Stimulated activated CD8-positive, alpha-beta memory T cell treated with anti-CD3 and anti-CD28 coated beads, Interleukin-15, amount 100 ng/mL, for 4 hours (primary cell): ENCODE measurements at places on chromosomes 2 and 18.

DNA sequence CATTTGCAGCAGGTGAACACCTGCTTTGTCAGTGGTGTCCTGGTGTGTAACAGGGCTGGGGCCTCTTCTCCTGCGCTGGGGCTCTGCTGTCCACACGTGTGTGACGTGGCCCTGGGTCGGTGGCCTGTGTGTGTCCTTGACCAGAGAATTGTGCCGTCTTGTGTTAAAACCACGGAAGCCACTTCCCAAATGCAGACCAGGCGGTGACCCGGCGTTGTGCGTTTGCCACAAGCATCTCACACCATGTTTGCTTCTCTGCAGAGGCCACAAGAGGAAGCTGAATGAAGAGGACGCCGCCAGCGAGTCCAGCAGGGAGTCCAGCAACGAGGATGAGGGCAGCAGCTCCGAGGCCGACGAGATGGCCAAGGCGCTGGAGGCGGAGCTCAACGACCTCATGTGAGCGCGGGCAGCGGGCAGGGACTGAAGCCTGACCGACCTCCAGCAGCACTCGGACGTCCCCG lies 44.3 kb upstream of the KCNG2 start:
- no peak for DNase-seq

- DNase-seq = no peak
These were observed 136.9 kb downstream of the GAREM1 start for GRCh38 chr18:32333781-32334180.

- DNase-seq = no peak
These were observed 26.5 kb upstream of the PXDN start for GRCh38 chr2:1770566-1771380.

DNA sequence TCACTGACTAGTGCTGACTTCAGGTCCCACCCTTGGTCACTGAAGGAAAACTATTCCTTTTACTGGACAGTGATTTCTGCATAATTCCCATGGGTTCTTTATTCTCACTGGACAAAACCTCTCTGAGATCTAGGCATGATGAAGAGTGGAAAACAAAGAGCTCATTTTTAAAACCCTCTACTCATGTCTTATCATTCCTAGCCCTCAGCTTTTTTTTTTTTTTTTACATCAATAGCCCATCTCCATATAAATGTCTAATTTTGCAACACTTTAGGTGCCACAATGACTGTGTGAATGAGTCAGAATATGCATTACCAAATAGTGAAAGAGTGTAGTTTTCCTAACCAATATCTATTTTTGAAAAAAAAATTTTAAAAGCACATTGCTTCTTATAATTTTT lies 74.8 kb downstream of the TCF4 start:
- DNase-seq = no peak

GRCh38 chr18:9321736-9322135 lies 12.8 kb upstream of the TWSG1 start:
- no peak for DNase-seq

DNA sequence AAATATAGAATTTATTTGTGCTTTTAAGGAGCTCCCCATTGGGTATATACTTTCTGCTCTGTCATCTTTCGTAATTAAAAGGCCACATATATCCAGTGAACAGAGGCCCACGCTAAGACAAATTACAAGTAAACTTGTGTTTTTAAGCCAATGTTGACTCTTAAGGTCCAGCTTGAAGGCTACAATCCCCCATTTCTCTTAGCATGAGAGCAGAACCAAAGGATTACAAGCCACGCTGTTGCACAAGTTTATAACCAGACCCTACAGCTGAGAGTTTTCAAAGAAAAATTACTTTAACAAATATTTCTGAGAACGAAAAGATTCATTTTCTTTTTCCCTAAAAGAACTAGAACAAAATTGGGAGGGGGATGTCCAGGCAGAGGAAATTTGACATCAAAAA lies 471.0 kb downstream of the TXNL1 start:
- DNase-seq = no peak

- no peak for DNase-seq
These were observed 60.3 kb upstream of the HPCAL1 start for GRCh38 chr2:10242451-10242850.

DNA sequence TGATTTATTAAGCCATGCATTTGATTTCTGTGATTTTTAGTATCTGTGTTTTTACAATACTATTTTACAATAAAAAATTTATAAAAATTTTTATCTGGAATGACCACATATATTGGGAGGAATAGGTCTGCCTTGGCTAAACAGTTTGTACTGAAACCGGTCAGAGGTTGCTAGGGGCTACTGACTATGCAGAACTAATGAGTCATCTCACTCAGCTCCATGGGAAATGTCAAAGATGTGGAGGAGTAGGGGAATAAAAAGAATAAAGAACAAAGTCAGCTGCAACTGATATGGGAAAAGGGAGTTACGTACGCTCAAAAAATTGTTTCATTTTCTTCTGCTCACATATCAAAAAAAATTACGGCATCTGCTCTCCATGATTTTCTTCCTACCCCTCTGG lies 8.6 kb upstream of the TMEM163 start:
- no peak for DNase-seq

GRCh38 chr2:224987733-224988132 lies 54.5 kb downstream of the DOCK10 start:
- DNase-seq = no peak

GRCh38 chr18:52570975-52571374 lies 231.0 kb downstream of the DCC start:
- no peak for DNase-seq

DNA sequence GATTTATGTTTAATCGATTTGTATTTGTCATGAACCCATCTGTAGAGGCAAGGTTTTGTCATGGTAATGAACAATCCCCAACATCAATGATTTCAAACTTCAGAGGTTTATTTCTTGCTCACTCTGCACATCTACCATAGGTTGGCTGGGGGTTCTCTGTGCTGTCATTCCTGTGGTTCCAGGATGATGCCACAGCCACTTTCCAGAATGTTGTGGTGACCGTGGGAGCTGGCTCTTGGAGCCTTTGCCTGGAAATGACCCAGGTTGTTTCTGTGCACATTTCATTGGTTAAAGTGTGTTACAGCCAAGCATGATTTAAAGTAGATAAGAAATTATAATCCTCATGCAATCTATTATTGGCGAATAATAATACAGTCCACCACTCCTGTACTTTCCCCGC lies 28.2 kb upstream of the EPAS1 start:
- DNase-seq = no peak

GRCh38 chr18:77250926-77251729 lies 1.5 kb downstream of the GALR1 start:
- DNase-seq = no peak

DNA sequence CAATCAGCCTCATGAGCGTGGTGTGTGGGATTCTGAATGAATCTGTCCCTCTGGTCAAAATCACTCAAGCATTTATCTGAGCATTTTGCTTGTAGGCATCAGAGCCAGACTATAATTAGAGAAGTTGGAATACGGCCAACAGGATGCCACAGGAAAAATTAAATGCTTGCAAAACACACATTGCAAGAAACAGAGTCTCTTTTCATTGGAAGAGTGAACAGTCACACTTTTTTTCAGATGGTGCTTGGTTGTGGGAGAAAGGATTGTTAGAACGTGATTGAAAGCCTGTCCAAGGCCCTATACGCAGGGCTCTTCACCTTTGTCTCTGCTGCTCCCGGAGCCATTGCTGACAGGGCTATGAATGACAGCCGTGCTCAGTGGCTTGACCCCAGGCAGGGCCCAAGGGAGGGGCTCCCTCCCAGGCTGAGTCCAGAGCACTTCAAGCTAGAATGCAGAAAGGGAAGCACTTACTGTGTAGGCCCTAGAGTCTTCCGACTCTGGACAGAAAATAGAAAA lies 59.8 kb downstream of the SNTG2 start:
- no peak for DNase-seq

- DNase-seq = no peak
These were observed 58.5 kb downstream of the ACOXL start for GRCh38 chr2:110790907-110791306.

GRCh38 chr18:77084688-77085035 lies 47.9 kb downstream of the MBP start:
- no peak for DNase-seq

DNA sequence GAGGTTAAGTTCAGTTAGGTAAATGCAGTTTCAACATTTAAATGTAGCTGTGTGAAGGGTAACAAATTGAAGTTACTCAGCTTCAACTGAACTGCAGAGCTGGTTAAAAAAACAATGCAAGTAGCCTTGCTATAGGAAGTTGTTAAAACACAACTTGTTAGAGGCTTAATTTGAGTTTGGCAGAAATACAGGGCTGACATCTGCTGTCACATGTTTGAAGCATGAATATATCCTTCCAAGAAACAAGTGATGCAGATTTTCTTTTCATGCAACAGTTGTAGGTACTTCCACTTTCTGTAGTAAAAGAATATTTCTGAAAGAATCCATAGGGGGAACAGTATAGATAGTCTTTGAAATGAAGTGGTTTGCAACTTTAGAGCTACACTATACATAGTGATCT lies 208.7 kb upstream of the RASGRP3 start:
- no peak for DNase-seq

DNA sequence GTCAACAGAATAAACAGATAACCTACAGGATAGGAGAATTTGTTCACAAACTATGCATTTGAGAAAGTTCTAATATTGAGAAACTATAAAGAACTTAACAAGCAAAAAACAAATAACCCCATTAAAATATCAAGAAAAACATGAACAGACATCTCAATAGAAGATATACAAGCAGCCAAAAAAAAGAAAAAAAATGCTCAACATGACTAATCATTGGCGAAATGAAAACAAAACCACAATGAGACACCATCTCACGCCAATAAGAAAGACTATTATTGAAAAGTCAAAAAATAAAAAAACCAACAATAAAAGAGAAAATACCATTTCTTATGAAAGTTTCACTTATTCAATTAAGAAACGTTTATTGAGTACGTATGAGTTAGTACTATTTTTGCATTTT lies 800.5 kb downstream of the CBLN2 start:
- no peak for DNase-seq

GRCh38 chr2:113075030-113075429 lies 7.3 kb downstream of the IL1F10 start:
- DNase-seq = no peak

GRCh38 chr18:50170004-50170403 lies 24.9 kb downstream of the MYO5B start:
- no peak for DNase-seq

GRCh38 chr2:11250400-11251196 lies 93.8 kb downstream of the ROCK2 start:
- no peak for DNase-seq

GRCh38 chr2:207264310-207264709 lies 98.6 kb upstream of the KLF7 start:
- DNase-seq = no peak

- DNase-seq = no peak
These were observed 26.9 kb upstream of the COL6A3 start for GRCh38 chr2:237440819-237441281.

DNA sequence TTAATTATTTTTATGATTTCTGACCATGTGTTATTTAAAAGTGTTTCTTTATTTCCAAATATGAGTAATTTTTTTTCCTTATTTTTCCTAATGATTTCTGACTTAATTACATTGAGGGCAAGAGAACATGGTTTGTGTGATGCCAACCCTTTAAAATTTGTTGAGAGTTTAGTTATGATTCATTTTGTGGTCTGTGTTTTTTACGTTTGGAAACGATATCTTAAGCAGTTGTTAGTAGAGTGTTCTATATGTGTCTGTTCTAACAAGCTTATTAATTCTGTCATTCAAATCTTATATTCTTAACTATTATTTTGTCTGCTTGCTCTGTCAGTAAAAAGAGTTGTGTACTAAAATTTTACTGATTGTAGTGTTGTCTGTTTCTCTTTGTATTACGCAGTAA lies 15.0 kb downstream of the NAB1 start:
- no peak for DNase-seq

DNA sequence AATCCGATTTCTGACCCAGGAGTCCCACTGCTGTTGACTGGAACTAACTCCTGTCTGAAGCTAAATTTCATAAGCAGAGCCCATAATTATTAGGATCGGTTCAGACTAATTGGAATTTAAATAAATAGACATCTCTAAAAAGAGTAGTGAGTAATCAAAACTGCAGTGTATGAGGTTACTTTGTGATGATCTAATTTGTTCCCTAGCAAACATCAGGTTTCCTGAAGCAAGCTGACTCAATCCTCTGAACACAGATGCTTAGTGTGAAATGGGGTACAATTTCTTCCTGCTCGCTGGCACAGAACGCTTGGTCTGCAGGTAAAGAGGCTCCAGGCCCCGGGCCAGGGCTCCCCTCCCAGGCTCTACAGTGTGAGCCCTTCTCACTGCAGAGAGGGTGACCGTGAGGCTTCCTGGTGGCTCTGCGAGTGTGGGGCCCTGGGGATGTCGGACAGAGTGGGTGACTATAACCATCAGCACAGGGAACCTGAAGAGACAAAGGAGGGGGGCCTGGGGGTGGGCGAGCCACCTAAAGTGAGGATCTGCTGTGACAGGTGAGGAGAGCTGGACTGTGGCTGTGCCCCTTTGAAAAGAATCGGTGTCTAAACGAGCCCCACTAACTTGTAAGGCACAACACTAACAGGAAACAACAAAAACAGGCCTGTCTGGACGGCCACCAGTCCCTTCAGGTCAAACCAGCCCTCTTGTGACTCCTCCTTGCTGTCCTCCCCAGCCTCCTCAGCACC lies 20.2 kb downstream of the CHST10 start:
- DNase-seq = no peak

DNA sequence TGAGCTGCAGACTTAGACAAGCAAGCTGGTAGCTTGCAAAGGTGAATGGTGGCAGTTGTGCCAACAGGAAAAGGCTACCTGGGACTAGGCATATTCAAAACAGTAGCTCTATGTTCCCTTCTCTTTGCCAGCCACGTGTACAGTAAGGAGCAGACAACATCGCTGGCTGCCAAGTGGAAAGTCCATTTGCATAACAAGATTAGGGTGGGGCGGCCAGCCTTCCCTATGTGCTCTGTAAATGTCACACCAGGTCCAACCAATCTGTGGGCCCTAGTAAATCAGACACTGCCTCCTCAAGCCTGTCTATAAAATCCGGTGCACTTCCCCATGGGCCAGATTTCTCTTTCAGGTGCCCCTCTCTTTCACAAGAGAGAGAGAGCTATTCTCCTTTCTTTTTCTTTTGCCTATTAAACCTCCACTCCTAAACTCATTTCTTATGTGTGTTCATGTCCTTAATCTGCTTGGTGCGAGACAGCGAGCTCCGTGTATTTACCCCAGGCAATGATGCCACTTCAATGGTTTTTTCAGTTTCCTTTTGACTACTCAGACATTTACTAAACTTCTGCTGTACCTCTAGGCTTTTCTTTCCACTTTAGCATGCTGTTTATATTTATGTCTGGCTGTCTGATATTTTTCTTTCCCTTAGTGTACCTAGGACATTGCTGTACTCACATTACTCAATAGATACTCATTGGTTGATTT lies 297.4 kb upstream of the GCFC2 start:
- no peak for DNase-seq

GRCh38 chr2:60422826-60423483 lies 130.5 kb downstream of the BCL11A start:
- no peak for DNase-seq

GRCh38 chr18:8792688-8793316 lies 87.4 kb downstream of the MTCL1 start:
- DNase-seq = no peak

DNA sequence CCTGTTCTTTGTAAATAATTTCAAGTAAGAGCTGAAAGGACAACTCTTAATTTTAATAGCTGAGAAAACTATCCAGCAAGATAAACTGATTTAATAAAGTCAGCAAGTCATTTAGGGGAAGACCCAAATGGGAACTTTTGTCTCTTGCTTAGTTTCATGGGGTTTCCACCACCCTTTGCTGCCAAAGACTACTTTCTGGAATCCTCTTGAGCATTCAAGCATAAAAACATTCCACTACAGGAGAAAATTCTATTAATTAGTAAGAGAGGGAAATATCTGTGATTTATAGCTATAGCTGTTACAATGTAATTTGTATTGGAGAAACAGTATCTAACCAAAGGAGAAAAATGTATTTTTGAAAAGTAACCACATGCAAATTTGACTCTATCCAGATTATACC lies 20.6 kb downstream of the EFEMP1 start:
- no peak for DNase-seq
